ENCODE measurements at places on chromosomes 13 and 19.

- peak; percentile 25 for DNase-seq
These were observed 169.5 kb upstream of the UFM1 start for GRCh38 chr13:38180126-38180525.

DNA sequence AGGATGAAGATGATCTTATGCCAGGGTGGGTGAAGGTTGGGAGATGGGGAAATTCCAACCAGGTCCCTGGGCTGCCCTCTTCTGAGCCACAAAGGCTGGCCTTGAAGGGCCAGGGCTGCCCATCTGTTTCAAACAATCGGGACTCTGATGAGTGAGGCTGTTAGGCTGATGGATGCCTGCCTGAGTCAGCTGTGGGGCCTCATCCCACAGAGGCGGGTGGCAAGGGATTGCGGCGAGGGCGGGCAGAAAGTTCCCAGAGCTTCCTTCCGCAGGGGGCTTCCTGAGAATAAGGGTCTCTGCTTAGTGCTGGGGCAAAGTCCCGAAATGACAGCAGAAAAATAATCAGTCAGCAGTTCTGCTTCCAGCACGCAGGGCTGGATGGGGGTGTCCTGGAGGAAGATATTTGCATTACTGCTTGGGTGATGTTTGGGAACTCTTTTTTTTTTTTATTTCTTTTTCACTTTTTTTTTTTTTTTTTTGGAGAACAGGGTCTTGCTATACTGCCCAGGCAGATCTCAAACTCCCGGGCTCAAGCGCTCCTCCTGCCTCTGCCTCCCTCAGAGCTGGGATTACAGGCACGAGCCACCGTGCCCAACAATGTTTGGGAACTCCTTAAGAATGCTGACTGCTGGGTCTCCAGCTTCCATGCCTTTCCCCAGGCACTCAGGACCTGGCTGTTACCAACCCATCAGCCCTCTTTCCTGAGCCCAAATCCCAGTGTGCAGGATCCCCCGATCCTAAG, 14.1 kb downstream of the SH3GL1 start:
- DNase-seq = no peak

- no peak for DNase-seq
These were observed 50.2 kb downstream of the MTMR6 start for GRCh38 chr13:25237083-25237482.

DNA sequence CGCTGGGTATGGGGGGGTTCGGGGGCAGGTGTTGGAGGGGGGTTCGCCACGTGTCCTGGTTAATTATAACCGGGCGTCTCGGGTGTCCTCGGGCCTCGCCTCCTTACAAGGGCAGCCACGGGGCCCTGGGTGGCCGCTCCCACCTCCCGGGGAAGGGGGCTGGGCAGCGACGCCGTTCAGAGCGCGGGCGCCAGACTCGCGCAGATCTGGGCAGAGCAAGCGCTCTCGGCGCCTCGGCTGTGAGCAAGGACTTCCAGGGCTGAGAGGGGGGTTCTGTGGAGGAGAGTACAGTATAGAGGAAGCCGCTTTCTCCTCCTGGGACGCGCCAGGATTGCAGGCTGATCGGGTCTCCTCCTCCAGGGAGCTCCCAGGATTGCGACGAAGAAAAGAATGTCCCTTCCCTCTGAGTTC, 1.0 kb upstream of the CKM start:
- no peak for DNase-seq

- DNase-seq = peak; percentile 9
These were observed 27.6 kb downstream of the DNAJC3 start for GRCh38 chr13:95704510-95704909.

DNA sequence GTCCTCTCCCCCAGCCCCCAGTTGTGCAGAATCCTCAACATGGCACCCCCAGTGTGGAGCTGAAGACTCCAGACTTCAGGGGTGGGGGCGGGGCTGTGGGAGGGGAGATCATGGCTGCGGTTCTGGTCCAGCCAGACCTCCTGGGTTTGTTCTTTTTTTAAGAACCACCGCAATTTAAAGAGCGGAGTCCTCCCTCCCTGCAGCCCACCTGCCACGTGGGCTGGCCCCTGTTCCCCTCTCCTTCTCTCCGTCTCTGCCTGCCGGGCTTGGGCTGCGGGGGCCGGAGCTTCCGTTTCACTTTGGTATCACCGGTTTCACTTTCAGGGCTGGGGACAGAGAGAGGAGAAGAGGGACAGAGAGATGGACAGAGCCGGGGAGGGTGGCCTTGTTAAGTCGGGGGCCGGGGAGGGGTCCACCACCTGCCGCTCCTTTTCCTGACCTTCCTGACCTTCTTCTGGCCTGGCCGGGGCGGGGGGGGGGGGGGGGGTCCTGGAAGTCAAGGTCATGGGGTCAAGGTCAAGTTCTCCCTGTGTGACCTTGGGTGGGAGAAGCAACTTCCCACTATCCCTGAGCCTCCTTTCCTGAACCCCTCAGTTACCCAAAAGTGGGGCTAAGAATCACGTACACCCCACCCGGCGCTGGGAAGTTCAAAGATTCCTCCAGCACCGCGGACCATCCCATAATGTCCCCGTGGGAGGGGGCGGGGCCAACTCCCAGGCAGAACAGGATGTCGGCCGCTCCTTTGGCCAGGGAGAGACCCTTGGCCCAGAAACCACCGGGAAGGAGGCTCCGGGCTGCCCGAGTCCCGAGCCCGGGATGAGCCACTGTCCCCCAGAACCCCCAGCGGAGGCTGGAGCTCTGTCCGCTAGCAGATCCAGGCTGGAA, 11.3 kb upstream of the ZBTB7A start:
- DNase-seq = no peak

GRCh38 chr13:104614361-104615145, 1548.3 kb upstream of the SLC10A2 start:
- DNase-seq = no peak

DNA sequence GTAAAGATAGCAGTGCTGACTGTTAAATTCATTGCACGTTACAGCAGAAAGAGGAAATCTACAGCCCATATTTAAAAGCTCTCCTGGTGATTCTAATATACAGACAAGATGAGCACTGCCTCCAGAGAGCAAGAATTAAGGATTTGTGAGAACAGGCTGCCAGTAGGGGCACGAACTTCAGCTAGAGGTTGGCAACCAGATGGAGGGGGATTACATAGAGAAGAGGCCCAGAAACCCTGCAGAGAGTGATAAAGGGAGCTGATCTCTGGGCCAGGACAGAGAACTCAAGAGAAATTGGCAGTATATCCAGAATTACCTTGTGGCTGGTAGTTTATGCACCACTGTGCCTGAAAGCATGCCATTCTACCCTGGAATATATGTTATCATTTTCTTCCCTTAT, 144.8 kb downstream of the UFM1 start:
- no peak for DNase-seq

DNA sequence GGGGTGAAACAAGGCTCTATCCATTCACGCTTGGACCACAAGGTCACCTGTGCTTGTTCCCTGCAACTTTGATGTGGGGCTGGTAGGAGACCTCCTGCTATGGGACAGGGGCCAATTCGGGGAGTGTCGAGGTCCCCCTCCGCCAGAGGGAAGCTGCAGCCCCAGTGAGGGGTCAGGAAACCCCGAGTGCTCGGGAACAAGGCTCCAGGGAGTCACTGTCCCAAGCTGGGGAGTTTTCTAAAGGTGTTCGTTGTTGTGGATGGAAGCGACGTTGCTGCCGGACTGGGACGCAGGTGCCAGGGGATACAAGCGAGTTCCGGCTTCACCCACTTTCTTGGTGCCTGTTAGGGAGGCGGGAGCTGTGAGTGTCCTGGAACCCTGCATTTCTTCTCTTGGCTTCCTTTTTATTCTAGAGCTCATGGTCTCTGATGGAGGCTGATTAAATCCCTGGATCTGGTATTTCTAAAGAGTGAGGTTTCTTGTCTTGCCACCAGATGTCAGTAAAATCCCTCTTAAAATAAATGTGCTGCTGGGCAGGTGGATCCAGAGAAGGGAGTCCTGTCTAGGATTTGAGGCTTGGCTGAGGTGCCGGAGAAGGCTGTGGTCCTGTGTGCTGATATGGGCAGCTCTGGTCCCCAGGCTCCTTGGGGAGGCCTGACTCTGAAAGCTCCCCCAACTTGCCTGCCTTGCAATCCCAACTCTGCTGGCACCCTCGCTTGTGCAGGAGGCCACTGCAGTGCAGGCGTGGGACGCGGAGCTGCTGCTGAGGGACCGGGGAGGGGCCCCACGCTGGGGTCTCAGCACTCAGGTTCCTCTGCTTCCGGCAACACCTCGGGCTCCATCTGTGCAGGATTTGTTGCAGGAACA, 153.9 kb downstream of the TEX29 start:
- peak; percentile 49 for DNase-seq

GRCh38 chr13:113777311-113778260, 18.6 kb downstream of the TMEM255B start:
- DNase-seq = no peak

DNA sequence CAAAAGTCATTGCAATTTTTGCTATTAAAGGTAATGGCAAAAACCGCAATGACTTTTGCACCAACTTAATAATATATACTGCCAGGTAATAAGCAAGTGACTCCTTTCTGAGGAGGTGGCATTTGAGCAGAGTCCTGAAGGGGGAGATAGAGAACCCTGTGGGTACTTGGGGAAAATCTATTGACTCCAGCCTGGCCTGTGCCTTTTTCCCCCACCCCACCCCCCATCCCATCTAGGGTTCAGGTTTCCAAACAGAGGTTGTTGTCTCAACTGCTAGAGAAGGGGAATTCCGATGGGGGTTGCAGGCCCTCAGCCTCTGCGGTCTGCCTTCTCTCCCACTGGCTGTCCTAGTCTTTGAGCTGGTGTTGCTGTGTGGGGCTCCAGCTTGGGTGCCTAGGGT, 11.5 kb downstream of the S1PR2 start:
- DNase-seq = peak; percentile 61

DNA sequence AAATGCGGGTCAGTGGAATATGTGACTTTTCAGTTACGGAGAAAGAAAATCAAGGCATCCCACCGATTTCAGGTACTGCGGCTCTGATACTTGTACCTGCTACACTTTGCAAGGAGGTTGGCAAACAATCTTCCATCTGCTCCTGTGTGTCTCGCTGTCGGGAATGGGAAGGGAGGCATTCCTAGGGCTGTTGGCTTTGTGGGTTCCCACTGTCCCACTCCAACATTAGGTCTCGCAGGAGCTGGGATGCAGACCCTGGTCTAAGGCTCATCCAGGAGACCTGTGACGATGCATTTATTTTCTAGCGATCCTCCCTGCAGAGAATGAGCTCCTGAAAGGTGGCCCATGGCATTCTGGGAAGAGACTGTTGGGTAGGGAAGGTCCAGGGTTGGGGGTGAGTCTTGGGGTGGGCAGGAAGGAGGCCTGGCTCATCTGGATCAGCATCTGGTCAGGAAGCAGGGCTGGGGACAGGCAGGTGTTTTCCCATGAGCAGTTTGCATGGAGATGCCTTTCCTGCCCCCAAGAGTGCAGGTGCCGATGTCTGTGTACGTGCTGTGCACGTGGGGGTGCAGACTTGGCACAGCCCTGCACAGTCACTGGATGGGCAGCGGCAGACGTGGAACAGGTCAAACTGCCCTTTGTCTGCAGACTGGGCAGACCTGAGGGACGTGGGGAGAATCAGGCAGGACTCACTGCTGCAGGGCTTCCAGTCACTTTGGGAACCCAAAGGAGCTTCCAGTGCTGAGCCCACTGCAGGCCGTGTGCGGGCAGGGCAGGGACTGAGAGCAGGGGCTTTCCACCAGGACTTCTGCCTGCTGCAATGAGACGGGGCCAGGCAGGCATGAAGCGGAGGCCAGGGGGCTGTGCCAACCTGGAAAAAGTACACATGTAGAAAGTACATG, 152.4 kb downstream of the TEX29 start:
- DNase-seq = no peak

- no peak for DNase-seq
These were observed 1.0 kb downstream of the IRF2BP1 start for GRCh38 chr19:45884682-45885555.
